Right ventricle myocardium superior (tissue), 1 donor: ENCODE measurements at places on chromosomes 7 and 10. TPM values are rescaled to one million over a fixed set of nuclear protein-coding genes. Genes with fewer than 3 reads are reported as not detected.

TMEM139 gene
- total RNA-seq: 16.1 TPM

RARRES2 gene
- 24.0 TPM for total RNA-seq

GRID2IP gene
- not detected for total RNA-seq

INA gene
- total RNA-seq: not detected

PON1 gene
- not detected for total RNA-seq

TAS2R4 gene
- total RNA-seq: 0.32 TPM

CALD1 gene
- total RNA-seq: 86.1 TPM

ACHE gene
- total RNA-seq: 0.65 TPM

PITX3 gene
- 3.4 TPM for total RNA-seq

RELN gene
- 0.56 TPM for total RNA-seq

PTEN gene
- total RNA-seq: 54.3 TPM

DPP6 gene
- total RNA-seq: 0.19 TPM

MEST gene
- total RNA-seq: 6.4 TPM

PNLIPRP3 gene
- not detected for total RNA-seq

TMEM273 gene
- 28.5 TPM for total RNA-seq

NUPR2 gene
- not detected for total RNA-seq
